ENCODE measurements at places on chromosomes 2 and 18. TPM values are rescaled to one million over a fixed set of nuclear protein-coding genes. Genes with fewer than 3 reads are reported as not detected.

The CYRIA gene
- 2.9 TPM for total RNA-seq

The CNRIP1 gene
- 30.1 TPM for total RNA-seq

The KLHL41 gene
- 1.00 TPM for total RNA-seq

The TRIM54 gene
- not detected for total RNA-seq

The FAM124B gene
- total RNA-seq: 0.39 TPM

The WDPCP gene
- total RNA-seq: 5.6 TPM

The TTLL4 gene
- 15.7 TPM for total RNA-seq

The GREB1L gene
- total RNA-seq: 0.12 TPM

The C2orf74 gene
- total RNA-seq: 18.0 TPM

The SIX2 gene
- total RNA-seq: 130 TPM

The PID1 gene
- 37.6 TPM for total RNA-seq

The IL1A gene
- 0.05 TPM for total RNA-seq

The MAB21L4 gene
- total RNA-seq: not detected

The DSG2 gene
- 0.05 TPM for total RNA-seq

The EN1 gene
- 0.37 TPM for total RNA-seq

The MYCN gene
- 0.37 TPM for total RNA-seq

The PLEKHH2 gene
- 1.8 TPM for total RNA-seq

The KCNK3 gene
- total RNA-seq: 1.1 TPM

Data from cardiac ventricle fibroblast (primary cell).